ENCODE measurements at places on chromosomes 5 and 9.

- peak; percentile 57 for DNase-seq
Observed at GRCh38 chr9:121201045-121201737, 478 bp downstream of the RAB14 start.

- DNase-seq = no peak
Observed at GRCh38 chr9:135134268-135135022, 47.0 kb downstream of the OLFM1 start.

DNA sequence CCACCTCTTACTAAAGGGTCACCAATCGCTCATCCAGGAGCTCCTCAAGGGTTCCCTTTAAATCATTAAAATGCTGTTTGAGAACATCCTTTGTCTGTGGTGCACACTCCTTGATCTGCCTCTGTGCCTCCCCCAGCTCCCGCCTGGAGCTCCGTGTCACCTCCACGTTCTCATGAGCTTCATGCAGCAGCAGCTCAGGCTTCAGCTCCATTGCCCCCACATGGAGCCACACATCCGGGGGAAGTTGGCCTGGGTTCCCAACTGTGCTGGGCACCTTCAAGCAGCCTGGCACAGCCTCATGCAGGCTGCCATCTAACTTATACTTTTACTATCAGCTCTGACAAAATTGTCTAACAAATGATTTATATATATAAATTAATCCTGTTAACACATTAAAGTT lies 585.8 kb upstream of the FAM174A start:
- no peak for DNase-seq

DNA sequence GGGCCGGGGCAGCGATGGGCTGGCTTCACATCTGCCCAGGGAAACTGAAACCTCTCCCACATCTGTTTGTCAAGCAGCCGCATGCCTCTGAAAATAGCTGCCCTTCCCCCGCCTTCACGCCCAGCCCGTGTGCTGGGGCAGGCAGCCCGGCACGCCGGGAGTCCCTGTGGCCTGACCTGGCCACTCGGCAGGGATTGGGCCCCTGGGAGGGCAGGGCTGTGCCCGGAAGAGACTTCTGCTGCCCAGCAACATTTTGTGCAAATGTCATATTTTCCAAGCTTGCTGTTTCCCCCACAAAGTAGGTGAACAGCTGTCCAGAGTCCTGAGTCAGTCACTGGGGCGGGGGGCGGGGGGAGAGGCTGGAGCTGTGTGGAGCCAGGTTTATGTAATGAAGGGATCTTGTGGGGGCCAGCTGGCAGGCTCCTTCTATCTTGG lies 8.2 kb downstream of the COL27A1 start:
- DNase-seq = no peak

Measured in CD4-positive, alpha-beta T cell treated with Interleukin-1 beta for 1 hour (primary cell).